ENCODE measurements at places on chromosomes 4 and X.

DNA sequence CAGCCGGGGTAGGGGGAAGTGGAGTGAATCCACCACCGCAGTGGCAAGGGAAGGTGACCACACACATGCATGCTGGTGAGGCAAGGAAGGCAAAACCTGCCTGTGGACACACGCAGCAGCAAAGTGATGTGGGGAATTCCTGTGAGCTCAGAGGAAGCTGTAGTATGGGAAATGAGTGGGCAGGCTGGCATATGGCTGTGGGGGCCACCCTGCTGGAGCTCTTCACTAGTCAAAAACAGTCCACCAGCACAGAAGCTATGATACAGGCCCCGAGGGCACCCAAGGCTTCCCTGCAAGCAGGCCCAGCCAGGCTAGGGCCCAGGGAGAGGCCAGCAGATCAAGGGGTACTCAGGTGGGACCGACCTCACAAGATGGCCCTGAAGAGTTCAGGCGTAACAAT lies 239.1 kb downstream of the CHM start:
- DNase-seq = no peak

DNA sequence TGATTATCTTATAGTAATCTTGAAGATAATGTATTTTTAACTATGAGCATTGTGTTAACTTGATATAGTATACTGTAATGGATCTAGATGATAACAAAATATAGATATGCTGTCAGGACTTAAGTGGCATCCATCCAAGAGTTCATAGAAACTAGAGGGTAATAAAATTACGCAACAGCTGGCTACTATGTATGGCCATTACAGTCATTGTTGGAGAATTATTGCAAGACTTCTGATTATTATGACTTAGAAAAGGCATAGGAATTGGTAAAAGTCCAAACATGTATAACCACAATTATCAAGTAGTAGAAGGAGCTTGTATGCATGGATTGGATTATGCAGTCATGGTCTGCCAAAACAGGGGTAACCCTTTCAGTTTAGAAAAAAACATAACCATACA lies 9.5 kb downstream of the OGT start:
- DNase-seq = no peak

GRCh38 chrX:111822191-111822590 lies 53.8 kb upstream of the TRPC5OS start:
- no peak for DNase-seq

GRCh38 chrX:46627711-46628419 lies 54.3 kb downstream of the CHST7 start:
- no peak for DNase-seq

DNA sequence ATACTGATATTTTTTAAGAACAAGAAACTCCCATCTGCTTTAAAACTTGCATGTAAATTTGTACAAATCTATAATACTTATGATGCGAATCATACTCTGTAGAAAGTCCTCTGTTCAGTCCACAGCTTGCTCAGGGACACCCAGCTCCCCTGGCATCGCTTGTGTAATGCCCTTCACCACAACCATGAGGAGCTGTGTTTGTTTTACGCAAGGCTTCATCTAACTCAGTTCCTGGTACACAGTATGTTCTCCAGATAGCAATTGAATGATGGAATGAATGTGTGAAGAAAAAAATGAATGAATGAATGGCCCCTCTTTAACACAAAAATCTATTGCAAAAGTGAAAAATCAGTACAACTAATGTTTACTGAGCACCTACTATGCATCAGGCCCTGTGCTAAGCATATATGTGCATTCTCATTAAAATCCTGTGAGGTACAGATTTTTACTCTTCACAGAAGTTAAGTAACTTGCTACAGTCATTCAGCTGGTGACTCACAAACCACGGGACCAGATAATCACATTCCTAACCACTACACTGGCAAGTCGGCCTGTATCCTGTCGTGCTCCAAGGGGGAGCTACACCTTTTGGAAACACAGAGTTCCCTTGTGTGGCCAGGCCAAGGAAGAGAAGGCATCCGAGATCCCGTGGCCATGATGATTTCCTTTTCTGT lies 58.7 kb upstream of the KDR start:
- DNase-seq = no peak

DNA sequence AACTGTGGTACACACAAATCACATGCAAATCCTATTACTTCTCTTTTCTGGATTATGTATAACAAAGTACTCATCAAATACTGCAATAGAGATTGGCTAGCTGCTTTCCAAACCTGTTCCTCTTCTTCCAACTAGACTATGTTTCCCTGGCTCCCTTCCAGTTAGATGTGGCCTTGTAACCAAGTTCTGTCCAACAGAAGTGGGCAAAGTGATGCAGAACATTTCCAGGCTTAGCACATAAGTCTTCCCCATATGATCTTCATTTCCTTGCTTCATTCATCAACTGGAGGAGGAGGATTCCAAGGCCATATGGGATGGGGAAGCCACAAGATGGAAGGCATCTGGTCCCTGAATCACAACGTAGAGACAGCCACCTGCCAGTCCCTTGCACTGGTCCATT lies 8.0 kb downstream of the SLC9A7 start:
- no peak for DNase-seq

GRCh38 chr4:2923668-2924173 lies 39.5 kb downstream of the NOP14 start:
- no peak for DNase-seq

- DNase-seq = no peak
These were observed 27.9 kb downstream of the SMPX start for GRCh38 chrX:21730026-21730425.

Data from NCI-H1436 treated with DMSO at 0.1 percent for 48 hours (cell line).